Cortex of kidney (tissue), 1 donor: ENCODE measurements at places on chromosomes 2 and 18.

DNA sequence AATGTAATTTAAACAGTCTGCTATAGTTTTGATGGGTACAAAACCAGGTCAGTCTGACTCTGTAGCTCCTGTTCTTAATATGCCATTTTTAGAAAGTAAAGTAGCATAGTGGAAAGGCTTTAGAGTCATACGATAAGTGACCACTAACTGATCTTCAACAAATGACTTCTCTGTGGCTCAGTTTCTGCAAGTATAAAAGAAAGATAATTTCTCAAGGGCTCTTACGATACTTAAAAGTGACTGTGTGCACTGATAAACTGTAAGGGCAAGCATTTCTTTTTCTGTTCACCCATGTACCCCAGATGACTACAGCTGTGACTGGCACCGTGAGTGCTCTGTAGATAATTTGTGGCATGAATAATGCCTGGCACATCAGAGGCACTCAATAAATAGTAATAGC, 178.7 kb downstream of the LCLAT1 start:
- no peak for DNase-seq

GRCh38 chr2:168718622-168719021, 83.8 kb upstream of the NOSTRIN start:
- no peak for DNase-seq

DNA sequence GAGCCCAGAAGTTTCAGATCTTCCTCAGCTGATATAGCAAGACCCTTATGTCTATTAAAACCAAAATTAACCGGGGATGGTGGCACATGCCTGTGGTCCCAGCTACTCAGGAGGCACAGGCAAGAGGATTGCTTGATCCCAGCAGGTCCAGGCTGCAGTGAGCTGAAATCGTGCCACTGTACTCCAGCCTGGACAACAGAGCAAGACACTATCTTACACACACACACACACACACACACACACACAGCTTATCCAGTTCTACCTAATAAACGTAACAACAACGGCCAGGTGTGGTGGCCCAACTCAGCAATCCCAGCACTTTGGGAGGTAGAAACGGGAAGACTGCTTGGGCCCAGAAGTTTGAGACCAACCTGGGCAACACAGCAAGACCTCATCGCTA, 7.5 kb downstream of the LPIN2 start:
- DNase-seq, result no peak

DNA sequence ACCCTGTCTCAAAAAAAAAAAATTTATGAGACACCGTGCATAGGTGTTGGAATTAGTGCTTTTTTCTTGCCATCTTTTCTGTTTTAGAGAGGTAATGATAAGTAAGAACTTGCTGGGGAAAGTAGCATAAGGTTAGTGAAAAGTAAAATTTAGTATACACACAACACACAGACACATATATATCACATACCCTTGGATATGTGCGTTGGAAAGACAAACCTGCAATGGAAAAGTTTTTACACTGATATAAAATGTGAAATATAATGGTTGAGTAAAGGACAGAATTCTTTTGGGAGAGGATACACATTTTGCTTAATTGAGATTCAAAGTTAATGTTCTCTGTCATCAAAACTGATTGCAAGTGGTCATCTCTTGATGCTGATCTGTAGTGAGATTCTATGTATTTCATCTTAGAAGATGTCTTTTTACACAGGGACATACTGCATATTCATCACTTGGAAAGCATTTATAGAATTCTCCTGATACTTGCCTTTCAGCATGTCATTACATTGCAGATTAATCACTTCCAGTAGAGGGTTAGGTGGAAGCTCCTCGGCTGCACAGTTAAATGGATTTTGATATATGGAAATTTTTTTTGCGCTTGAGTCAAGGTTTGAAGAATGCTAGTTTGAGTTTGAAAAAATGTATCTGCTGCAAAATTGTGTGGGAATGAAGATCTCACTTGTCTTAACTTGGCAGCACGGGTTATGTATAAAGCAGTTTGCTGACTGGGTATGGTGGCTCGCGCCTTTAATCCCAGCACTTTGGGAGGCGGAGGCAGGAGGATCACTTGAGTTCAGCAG, 13.5 kb downstream of the PPP1CB start:
- DNase-seq, result no peak

- no peak for DNase-seq
These were observed 202.1 kb upstream of the HS6ST1 start for GRCh38 chr2:128520791-128521190.

DNA sequence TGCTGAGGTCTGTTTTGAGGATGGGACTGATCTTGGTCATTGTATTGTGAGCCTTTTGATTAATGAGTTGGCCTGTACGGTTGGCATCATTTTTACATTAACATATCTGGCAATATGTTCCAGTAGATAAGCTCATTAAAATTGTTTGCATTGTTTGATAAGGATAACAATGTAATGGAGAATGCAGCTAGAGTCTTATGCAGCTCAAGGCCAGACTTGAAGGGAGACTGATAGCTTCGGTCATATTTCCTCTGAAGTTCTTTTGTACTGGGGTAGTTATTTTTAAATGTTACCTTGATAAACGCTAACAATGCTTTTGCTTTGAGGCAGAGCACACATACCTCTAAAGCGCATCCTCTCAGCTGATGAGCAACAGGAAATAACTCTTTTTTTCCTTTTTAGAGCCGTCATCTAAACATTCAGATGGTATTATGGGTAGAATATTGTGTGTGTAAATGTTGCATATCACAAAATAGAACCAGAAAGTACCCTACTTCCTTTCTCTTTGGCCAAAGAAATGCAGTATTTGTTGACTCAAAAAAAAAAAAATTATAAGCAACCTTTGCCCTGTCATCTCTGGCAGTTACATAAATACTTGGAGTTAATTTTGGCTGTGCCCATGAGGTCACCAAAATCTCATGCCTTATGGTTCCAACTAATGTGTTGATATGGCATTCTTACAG, 1.3 kb downstream of the MAPRE2 start:
- DNase-seq, result no peak

GRCh38 chr2:3873899-3874298, 170.5 kb downstream of the DCDC2C start:
- DNase-seq, result no peak

GRCh38 chr18:49609256-49610021, 47.6 kb downstream of the LIPG start:
- DNase-seq, result no peak

DNA sequence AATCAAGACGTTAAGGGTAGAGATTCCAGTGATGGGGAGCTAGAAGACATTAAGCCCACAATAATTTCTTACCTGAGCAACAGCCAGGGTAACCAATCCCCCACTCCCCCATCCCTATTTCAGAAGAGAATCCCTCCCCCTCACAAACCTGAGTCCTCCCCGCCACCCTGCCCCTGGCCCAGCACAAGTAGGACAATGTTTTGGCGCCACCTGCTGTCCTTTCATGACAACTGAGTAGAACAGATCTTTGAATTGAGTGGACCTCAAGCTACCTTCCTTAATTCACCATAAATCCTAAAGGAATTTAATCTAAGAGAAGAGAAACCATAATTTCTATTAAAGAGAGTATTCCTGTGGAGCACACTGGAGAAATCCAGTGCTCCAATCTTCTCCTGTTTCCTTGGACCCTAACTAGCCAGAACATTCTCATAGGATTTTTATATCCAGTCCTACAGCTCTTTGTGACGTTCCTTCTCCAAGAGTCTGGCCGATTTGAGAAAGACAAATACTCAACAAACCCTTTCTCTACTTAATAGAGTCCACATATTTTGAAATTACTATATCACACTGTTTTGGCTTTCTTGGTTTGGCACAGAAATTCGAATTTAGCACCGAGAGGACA, 41.1 kb downstream of the NHEJ1 start:
- no peak for DNase-seq

GRCh38 chr2:74658516-74658915, 4.5 kb downstream of the SEMA4F start:
- no peak for DNase-seq

- no peak for DNase-seq
These were observed 931.3 kb downstream of the CPS1 start for GRCh38 chr2:211487733-211488132.

DNA sequence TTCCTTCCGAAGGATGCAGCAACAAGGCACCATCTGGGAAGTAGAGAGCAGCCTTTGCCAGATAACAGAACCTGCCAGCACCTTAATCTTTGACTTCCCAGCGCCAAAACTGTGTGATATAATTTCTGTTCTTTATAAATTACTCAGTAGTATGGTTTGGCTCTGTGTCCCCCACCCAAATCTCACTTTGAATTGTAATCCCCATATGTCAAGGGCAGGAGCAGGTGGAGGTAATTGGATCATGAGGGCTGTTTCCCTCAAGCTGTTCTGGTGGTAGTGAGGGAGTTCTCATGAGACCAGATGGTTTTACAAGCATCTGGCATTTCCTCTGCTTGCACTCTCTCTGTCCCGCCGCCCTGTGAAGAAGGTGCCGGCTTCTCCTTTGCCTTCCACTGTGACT, 899.9 kb downstream of the TRIB2 start:
- DNase-seq, result no peak

DNA sequence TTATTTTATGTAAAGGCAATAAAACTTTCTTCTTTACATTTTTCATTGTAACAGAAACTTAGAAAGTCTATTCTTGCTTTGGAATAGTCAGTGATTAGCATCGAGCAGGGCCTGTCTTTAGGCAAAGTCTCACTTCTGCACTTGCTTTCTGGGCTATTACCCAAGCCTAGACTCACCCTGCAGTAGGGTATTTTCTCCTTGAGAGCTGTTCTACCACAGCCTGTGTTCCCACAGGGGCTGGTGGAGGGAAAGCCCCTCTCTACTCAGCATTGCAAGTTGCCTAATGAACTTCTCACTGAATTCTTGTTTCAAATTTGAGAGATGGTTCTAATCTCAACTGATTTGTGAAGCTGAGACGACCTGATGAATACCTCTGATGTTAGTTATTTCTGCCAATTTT, 111.7 kb upstream of the KLHL14 start:
- DNase-seq, result no peak

DNA sequence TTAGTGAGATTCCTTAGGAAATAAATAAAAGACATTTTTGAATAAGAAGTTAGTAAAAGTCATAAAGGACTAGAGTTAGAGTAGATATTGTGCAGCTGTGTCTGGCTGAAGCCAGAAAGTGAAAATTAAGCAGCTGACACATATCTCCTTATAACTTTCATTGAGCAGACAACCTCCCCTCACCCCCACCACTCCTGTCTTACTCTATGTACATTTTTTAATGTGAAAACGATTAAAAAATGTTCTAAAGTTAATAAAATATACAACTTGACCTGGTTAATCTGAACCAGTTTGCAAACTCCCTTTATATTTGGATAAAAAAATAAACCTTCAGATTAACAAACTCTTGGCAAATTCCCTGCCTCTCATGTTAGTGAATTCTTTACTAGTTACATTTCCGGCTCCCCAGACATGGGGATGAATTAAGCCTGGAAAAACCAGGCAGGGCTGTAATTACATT, 462.8 kb downstream of the MEIS1 start:
- no peak for DNase-seq

- DNase-seq, result no peak
These were observed 189.2 kb downstream of the SMAD7 start for GRCh38 chr18:48761582-48761981.

GRCh38 chr18:76202322-76202721, 292.7 kb downstream of the ZNF516 start:
- no peak for DNase-seq

DNA sequence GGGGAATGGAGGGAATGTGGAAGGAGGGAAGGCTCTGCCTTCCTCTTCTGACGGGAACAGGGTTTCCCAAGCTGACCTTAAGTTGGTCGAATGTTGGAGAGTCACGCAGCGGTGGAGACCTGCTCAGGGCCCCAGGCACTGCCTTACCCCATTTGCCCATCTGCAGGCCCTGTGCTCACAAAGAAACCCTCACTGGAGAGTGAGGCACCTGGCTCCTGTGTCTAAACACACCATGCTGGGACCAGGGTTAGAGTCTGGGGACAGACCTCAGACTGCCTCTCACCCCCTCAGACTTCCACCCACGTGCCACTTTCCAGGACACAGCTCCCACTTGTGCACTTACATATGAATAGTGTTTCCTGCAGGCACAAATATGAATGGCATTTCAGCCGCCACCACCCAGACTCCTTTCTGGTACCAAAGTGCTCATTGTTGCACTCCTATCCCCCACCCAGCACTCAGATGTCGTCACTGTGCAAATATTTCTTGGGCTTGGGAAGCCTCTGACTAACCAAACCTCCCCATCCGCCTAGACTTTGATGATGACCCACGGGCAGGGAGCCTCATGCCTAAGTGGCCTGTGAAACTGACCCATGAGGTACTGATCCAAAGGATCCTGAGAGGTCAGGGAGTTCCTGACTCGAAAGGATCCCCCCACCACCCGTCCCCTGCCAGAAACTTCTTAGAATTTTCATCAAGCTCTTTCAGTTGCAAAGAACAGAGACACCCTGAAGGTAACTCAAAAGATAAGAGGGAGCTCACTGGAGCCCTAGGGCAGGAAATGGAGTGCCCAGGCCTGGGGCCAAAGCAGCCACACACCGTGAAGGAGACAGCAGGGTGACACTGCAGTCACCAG, 78.3 kb downstream of the STPG4 start:
- DNase-seq, result no peak

DNA sequence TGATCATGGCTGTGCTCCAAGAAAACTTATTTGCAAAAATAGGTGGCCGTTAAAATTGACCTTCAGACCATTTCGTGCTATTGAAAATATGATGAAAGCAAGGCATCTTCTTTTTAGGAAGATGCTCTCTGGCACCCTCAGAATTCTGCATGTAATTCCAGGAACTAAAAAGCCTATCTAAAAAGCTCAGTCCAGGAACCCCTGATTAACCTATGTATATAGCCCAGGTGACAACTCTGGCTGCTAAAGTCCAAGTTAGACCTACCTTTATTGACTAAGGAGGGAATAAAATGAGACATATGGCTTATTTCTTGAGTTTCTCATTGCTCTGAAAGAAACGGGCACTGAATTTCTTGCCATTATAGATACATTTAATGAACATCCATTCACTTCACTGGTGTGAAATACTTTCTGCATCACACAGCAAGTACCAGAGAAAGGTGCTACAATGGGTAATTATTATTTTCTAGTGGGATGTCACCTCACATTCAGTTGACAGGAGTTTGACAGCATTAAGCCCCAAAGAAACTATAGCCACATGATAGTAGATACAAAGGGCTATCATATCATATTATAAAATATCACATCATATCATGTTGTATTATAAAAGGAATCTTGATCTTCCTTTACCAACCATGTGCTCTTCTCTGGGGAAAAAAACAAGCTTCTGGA, 83.8 kb downstream of the EPHA4 start:
- DNase-seq, result no peak

- no peak for DNase-seq
These were observed 76.1 kb upstream of the RNU4ATAC start for GRCh38 chr2:121454549-121455090.

- DNase-seq, result no peak
These were observed 59.4 kb upstream of the SOS1 start for GRCh38 chr2:39179974-39180960.

- DNase-seq, result no peak
These were observed 86.8 kb downstream of the SEMA4F start for GRCh38 chr2:74740741-74741431.
